ENCODE measurements at places on chromosomes 5 and 9. TPM values are rescaled to one million over a fixed set of nuclear protein-coding genes. Genes with fewer than 3 reads are reported as not detected.

C5orf52 gene
- total RNA-seq: not detected

KIF20A gene
- 47.9 TPM for total RNA-seq

FOXD1 gene
- 18.1 TPM for total RNA-seq

APBA1 gene
- total RNA-seq: 0.47 TPM

PRR7 gene
- total RNA-seq: 28.0 TPM

TAF11L10 gene
- total RNA-seq: not detected

IFNE gene
- total RNA-seq: 2.2 TPM
